ENCODE measurements at places on chromosomes 6 and 20. TPM values are rescaled to one million over a fixed set of nuclear protein-coding genes. Genes with fewer than 3 reads are reported as not detected.

GRCh38 chr6:16319813-16320532 is 81.6 kb downstream of the GMPR start:
- peak overlapping the region; percentile 43 for H3K27ac ChIP-seq
- H3K4me3 ChIP-seq: no peak overlapping the region
- H3K27me3 ChIP-seq: no peaks in the 10 kb centered on the region
- H3K36me3 ChIP-seq: peaks cover 3% of the 10 kb centered on the region
- H3K4me1 ChIP-seq: peaks cover 32% of the 10 kb centered on the region
- peak; percentile 81 for DNase-seq

Gene ULBP3
- total RNA-seq: 5.7 TPM

Gene ARG1
- total RNA-seq: 3.6 TPM

DNA sequence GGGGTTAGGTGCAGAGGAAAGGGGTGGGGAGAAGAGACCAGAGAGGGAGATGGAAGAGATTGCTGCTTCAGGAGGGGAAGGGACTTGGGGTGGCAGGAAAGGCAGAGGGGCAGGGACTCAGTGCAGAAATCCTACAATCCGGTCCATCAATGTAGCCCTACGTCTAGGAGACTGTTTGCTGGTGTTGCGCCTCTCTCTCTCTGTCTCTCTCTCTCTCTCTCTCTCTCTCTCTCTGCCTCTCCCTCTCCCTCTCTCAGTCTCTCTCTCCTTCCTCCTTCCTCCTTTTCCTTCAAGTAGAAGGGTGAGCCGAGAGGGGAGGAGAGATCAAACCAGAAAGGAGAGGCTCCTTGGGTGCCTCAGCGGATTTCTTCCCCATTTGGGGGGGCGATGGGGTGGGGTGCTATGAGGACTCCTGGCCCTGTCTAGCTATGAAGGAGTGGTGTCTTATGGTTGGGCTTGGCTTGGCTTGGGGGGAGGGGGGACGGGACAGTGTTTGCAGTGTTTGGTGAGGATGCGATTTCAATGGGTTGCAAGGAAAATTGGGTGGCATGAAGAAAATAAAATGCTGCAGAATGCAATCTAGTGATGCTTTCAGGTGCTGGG is 181.2 kb downstream of the TBXT start:
- peaks cover 4% of the 10 kb centered on the region for H3K4me1 ChIP-seq
- DNase-seq: no peak
- peaks cover 55% of the 10 kb centered on the region for H3K27me3 ChIP-seq
- H3K36me3 ChIP-seq: no peaks in the 10 kb centered on the region

DNA sequence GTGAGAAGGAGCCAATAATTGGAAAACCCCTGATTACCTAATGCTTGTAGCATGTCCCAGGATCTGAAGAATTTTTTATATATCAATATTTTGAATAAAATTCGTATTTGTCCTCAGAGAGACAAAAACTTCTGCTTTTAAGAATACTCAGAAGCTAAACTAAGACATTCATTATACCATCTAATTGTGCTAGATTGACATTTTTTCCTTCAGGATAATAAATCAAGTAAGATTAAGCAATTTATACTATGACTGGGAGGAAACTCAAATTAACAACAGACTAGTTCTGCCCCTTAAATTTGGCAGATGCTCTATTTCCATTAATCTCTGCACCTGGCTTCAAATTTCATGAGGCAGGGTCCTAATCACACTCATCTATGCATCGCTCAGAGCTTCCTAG is 291.4 kb downstream of the PLCB1 start:
- no peak overlapping the region for H3K27ac ChIP-seq
- no peak overlapping the region for H3K4me3 ChIP-seq
- no peak for DNase-seq
- no peaks in the 10 kb centered on the region for H3K36me3 ChIP-seq
- H3K4me1 ChIP-seq: no peaks in the 10 kb centered on the region
- no peaks in the 10 kb centered on the region for H3K27me3 ChIP-seq

All from lung (tissue), 17 donors.